ENCODE measurements at places on chromosomes 6 and 20. TPM values are rescaled to one million over a fixed set of nuclear protein-coding genes. Genes with fewer than 3 reads are reported as not detected.
A peak's percentile ranks its signal among the peaks of the same experiment; 100 is the strongest.

The ZBTB46 gene
- total RNA-seq, result 46.4 TPM

The POM121L2 gene
- not detected for total RNA-seq

The NHLRC1 gene
- 0.65 TPM for total RNA-seq

The PRDM13 gene
- total RNA-seq, result not detected

GRCh38 chr20:37943501-37944455 lies 40.9 kb downstream of the VSTM2L start:
- DNase-seq, result no peak

DNA sequence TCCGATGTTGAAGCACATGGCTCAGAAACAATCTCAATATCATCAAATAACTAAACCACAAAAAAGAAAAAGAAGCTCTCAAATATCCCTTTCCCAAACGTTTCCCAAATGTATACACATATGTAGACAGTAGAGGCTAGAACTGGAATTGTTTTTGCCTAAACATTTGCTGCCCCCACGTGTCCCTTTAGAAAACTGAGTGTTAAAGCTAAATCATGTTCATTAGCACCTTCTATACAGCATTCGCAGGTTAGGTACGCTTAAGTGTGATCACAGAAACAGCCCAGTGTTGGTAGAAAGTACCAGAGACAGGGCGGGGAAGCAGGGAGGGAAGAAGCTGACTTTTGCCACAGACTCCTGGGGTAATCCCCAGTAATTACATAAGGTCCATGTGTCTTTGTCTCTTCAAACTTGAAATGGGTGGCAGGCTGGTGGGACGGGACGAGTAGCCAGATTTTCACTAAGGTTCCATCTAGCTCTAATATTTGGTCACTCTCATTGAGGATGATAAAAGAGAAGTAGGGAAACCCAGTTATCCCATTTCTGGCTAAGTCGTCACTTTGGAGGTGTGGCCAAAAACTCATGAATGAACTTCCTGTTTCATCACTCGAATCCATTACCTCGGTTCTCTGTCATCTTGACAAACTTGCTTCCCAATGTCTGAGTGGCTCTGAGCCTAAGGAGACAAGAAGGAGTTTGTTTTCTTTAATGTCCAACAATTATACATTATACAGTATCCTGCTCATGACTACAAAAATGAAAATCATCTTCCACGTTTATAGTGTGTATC lies 15.0 kb upstream of the TFAP2A start:
- DNase-seq, result peak; percentile 76

DNA sequence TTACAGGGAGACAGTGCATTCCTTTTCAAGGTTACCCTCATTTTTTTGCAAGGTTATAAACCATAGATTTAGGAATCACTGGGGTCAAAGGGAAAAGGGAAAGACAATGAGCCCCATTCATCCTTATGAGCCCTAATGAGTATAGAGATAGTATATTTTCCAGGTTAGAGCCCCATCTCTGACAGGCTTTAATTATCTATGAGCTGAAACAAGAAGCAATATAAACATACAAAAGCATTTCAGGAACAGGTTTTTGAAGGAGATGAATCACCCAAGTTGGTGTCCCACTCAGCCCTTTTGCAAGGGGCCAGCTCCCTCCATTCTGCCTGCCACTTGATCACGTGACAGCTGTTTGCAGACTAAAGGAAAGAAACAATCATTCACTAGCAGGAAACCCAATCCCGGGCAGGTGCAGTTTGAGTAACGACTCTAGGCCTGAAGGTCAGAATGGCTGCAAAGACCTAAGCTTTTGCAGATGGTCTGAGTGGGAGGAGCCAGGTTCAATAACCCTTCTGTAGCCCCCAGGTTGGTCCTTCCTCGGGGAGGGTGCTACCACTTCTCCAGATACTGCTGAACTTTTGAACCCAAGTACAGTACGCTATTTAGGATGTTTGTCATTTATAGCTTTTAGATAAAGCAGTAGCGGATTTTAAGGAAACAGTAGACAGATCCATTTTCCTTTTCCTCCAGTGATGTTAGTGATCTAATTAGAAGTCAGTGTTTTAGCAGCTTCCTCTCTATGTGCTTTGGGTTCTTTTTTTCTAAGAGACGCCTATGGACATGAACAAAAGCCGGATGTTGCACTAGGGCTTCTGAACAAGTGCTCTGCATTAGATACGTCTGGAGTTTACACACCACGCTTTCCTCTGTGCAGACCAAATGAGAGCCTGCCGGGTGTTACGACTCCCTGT lies 253.2 kb downstream of the SOX4 start:
- peak; percentile 94 for DNase-seq
